ENCODE measurements at places on chromosomes 4 and X.

DNA sequence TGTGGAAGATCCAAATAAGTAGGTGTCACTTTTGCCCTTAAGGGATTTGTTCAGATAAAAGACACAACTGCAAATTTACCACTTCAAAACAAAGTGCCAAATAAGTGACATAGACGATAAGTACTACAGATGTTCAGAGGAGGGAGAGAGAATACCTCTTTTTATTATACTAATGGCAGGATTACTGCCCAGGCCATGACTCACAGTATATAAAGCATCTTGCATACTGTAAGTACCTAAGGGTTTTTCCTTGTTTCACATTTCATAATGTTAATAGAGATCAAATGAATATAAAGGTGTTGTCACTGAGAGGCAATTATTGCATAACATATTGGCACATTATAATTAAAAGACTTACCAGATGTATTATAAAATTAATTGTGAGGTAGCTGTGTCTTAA is 46.4 kb downstream of the PTPN13 start:
- no peak for DNase-seq

DNA sequence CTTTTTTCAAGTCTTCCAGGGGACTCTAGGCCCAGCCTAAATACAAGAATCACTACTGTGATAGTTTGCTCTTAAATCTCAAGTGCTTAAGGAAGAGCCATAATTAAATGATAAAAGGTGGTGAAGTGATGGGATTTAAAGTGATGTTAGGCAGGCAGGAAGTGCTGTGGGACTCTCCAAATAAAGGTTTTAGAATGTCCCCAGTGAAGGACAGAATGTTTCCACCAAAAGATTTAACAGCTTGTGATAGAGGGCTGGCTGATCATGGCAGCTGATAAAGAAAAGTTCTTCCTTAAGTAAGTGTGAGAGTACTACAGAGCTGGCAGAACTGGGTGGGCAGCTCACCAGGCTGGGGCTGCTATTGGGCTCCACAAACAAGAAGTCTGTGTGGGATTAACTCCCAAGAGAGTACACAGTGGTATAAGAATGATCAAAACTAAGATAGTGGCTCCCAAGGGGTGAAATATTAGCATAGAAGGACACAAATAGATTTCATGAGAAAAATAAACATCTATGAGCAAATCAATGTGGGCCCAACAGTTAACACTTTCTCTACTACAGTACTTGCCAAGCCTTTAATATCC is 637.2 kb upstream of the CPEB2 start:
- DNase-seq = no peak

DNA sequence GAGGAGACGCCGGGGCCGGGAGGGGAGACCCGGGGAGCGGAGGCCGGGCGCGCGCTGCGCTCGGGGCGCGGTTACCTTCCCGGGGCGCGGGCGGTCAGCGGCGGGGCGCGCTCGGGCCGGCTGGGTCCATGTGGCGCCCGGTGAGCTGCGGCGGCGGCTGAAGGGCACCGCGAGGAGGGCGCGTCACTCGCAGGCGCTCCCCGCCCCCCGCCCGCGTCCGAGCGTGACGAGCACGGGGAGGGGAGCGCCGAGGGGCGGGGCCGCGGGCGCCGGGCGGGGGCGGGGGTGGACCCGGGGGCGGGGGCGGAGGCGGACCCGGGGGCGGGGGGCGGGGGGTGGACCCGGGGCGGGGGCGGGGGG is at the start of gene CPLX1:
TSS of gene CPLX1 (minus strand) at position 159 of the 360 bp plus-strand sequence. CDS start 1,607 bp downstream, outside the sequence.
- DNase-seq = no peak

DNA sequence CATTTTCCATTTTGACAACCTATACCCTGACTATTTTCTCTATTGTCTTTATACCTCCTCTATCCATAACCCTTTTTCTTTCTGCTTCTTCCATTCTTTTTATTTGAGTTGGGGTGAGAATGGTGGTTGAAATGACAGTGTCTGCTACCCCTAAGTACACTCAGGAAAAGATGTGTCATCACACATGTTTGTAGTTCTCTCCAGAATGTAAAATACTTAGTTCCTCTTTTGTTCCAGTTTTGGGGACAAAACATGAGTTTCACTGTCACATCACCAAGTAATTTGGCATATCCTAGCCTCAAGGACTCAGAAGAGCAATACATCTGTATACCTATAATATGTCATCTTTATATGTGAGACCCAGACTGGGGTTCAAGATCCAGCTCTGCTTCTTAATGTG is 90.3 kb downstream of the COMMD8 start:
- no peak for DNase-seq

DNA sequence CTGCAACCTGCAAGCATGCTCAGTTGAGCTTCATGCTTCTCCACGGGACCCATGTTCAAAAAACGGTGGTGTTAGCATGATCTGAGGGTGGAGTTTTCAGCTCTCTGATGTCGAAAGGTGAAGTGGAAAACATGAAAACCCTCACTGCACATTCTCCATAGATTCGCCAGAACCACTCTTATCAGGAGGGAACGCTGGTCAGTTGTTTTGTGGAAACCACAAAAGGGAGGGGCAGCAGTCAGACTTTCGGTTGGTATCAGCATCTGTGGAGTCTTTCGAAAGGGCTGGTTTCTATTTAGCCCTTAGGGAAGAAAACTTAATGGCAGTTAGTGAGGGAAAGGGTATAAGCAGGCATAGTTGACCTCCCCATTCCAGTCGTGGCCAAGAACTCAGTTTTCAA is 12.6 kb downstream of the PPA2 start:
- no peak for DNase-seq

DNA sequence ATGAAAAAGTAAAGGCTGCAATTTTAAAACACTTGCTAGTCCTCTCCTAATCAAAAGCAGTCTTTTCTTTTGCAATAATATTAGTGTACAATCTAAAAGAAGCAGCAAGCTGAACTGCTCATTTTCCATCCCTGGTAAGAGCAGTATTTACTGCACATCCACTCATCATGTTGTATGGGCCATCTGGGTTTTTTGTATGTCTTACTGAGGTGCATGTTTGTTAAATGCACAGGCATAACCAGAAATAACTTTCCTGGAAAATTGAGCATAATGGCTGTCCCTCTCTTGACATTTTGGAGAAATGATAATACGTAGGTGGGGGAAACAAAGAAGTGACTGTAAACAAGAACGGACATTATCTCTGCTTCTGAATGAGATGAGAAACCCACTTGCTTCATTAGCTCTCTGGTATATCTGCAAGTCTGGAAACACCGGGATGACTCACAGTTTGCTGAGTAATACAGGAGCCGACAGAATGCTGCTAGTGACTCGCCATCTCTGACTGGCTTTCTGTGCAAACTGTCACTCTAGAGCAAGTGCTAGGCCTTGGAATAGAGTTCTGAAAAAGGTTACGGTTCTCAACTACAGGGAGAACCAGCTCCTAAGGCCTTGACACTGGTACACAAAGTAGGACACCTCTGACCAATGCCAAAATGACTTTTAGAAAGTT is 85.7 kb upstream of the MTM1 start:
- DNase-seq = no peak

- DNase-seq = no peak
Measured at GRCh38 chr4:113209153-113209552, 159.7 kb downstream of the ANK2 start.

GRCh38 chr4:183812567-183812966 is 92.5 kb upstream of the STOX2 start:
- DNase-seq = no peak

DNA sequence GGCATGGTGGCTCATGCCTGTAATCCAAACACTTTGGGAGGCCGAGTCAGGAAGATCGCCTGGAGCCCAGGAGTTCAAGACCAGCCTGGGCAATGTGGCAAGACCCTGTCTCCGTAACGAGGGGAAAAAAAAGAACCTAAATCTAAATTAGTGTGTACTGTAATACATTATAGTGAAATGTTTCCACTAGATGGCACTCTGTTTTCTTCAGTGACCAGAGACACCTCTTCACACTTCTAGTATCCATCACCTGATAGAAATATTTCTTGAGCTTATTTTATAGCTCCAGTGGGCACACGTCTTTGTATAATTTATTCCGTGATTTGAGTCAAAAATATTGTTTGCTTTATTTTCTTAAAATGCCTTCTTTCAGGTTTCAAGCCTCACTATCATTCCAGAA is 600.9 kb upstream of the DIPK2B start:
- DNase-seq = no peak

- DNase-seq = no peak
Measured at GRCh38 chr4:109214622-109215301, 87.7 kb downstream of the COL25A1 start.

DNA sequence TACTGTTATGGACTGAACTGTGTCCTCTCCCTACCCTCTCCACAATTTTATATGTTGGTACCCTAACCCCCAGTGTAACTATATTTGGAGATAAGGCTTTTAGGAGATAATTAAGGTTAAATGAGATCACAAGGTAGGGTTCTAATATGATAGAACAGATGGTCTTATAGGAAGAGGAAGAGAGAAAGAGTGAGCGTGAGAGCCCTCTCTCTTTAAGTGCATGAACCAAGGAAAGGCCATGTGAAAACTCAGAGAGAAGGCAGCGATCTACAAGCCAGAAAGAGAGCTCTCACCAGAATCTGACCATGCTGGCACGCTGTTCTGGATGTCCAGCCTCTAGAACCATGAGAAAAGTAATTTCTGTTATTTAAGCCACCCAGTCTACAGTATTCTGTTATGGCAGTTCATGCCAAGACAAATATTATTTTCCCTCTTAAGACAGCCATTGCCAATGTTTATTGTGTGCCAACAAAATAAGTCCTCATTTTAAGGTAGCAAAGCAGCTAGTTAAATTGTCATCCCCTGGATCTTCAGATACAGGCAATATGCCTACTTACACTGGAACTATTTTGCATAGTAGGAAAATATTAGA is 336.2 kb downstream of the MID1IP1 start:
- DNase-seq = no peak

- DNase-seq = no peak
Measured at GRCh38 chr4:140065393-140065792, 88.6 kb downstream of the MAML3 start.

DNA sequence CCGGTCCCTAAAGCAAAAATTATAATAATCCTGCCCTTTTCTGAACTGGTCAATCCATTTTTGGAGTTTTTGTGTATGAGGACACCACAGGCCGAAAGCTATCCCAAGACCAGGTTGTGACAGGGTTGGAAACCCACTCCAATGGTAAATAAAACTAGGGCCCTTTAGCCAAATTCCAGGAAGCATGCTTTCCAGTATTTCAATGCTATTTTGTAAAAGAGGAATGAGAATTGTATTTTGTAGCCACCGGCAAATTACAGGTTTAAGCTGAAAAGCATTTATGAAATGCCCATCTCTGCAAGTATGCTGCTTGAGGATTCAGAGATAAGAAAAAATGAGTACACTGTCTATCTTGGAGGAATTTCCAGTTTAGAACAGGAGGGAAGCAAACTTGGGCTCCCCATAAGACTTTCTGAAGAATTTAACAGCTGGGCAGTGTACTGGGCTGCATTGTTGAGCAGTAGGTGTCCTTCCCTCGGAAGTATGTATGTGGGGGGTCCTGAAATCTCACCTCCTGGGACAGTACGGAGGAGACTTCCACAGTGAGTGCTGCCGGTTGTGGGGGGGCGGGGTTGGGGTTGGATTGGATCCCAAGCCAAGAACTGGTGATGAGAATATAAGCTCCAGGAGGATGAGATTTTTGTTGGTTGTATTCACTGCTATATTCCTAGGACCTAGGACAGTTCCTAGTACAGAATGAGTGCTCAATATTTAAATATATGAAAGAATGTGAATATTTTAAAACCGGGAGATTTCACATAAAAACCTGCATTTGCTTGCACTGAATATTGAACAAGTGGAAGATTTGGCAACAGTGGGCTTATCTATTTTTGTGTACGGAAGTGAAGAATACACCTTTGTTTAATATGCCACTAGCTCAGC is 26.8 kb downstream of the OCIAD2 start:
- no peak for DNase-seq

DNA sequence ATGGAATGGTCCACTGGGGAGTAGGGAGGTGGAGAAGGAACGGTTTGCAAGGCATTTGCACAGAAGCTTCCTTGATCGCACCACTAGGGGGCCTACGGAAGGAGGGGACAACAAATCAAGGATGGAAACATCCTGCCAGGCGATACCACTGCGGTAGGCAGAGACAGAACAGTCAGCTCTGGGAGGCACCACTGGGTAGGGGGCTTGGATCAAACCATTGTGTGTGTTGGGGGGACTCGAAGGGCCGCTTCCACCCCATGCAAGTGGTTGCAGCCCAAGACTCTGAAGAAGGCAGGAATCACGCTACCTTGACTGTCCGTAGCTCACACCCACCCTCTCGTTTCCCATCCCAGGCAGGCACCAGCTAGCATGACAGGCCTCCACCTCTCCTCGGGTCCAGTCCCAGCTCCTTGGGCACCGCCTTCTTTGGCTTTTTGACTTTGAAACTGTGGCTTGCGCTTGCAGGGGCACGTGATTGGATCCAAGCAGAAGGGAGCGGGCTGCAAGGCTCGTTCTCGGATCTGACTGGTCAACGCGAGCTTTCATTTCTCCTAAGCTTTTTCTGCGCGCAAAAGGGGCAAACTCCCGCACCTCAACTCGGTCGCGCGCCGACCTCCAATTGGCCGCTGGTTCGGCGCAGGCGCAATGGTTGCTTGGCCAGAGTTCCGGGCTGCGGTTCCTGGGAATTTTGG is 28.4 kb downstream of the GAGE1 start:
- DNase-seq = no peak

- no peak for DNase-seq
Measured at GRCh38 chr4:21769404-21770147, 179.0 kb downstream of the KCNIP4 start.

DNA sequence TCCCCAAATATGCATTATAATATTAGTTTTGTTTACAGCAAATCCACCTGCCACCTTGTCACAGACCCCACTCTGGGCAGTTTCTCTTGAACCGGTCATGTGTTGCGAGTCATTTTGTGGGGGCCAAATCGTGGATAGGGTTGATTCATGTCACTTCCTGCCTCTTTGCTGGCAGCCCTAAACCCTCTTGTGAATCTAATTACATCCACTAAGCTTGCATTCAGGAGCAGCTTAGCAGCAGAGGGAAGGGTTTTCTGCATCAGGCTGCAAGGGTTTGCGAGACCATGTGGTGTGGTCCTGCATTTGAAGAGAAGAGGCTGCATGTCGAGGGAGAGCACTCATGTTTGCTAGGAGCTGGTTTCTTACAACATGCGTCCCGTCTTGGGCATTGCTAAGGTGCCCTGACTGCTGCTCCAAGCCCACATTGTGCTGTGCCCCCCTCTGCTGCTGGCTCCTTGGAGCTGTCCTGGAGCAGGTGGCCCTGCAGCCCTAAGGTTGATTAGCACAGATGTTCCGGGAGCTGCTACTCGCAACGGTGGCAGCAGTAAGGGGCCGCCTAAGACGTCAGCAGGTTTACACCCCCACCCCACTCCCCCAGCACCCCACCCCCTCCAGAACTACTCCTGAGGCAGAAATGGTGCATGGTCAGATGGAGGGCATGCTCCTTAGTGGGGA is 88.9 kb upstream of the CLDN34 start:
- no peak for DNase-seq

GRCh38 chrX:30881797-30882196 is 7.3 kb downstream of the TAB3 start:
- no peak for DNase-seq

GRCh38 chr4:848307-848691 is 22.4 kb upstream of the CPLX1 start:
- no peak for DNase-seq

- no peak for DNase-seq
Measured at GRCh38 chrX:49829016-49829415, at the start of gene PAGE4. Gene PAGE4 (plus strand): TSS chrX:49829303. CDS start chrX:49830429, 1,126 bp downstream.

Data from activated T-helper 1 cell treated with Interleukin-2 at 50 U/mL for 16 hours (primary cell).